ENCODE measurements at places on chromosomes 4 and X. TPM values are rescaled to one million over a fixed set of nuclear protein-coding genes. Genes with fewer than 3 reads are reported as not detected.
A peak's percentile ranks its signal among the peaks of the same experiment; 100 is the strongest.

- DNase-seq, result no peak
Measured at GRCh38 chr4:138952411-138952810, 63.2 kb upstream of the NOCT start.

DNA sequence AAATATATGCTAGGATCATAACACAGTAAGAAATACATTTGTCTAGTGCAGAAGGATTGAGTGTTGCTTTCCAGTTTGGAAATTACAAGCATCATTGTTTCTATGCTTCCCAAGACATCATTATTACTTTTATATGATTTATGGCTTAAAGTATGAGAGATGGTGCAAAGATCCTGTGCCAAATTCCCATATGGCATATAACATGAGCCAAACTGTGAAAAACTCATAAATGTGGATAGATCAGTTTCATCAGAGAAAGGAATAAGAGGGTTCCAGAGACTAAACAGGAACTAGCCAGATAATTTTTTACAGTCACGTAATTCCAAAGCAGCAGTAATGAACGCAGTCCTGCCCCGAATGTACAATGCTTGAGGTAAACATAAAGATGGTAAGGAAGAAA, 126.3 kb downstream of the PRDM5 start:
- DNase-seq, result no peak

- peak; percentile 16 for DNase-seq
Measured at GRCh38 chrX:139203651-139204570, 326.6 kb upstream of the F9 start.

- no peak for DNase-seq
Measured at GRCh38 chrX:28016823-28017222, 35.6 kb upstream of the DCAF8L1 start.

DNA sequence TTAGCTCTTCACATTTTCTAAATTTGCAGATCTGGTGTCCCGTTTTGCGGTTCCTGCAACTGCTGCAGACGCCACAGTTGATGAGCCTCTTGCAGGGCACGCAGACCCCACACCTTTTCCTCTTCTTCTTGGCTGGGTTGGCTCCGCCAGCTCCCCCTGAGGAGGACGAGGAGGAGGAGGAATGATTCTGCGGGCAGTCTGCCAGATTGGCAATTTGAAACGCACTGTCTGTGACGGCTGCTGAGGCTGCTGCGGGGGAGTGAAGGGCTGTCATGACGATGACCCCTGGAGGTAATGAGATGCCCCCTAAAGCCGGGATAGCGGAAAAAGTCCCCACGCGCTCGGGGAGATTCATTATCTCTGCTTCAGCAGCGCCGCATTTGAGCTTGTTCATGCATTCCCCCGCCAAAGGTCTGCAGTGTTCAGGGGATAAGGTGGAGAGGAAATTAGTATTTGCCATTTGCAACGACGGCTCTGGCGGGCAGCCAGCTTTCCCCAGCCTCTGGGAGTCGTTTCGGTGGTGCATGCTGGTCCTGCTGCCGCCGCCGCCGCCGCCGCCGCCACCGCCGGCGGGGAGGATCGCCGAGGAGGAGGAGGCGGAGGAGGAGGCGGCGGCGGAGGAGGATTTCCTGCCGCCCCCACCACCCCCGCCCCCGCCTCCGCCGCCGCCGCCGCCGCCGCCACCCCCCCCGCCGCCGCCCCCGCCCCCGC, 3.8 kb downstream of the CXXC4 start:
- DNase-seq, result peak; percentile 54

DNA sequence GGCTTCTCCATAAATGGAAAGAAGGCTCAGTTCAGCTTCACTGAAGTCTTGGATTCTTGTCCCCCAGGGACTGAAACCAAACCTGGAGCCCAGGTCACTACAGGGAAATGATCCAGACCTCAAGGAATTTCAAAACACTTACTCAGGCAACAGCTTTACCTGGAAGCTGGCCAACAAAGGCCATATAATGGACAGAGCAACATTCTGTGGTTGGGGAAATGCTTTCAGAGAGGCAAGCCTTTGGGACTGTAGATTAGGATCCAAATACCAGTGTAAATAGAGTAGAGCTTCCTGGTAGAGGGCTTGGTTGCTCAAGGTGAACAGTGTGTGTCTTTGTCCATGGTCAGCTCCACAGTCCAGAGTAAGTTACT, 57.0 kb upstream of the PROM1 start:
- no peak for DNase-seq

GRCh38 chrX:12693754-12694153, 97.5 kb upstream of the PRPS2 start:
- no peak for DNase-seq

DNA sequence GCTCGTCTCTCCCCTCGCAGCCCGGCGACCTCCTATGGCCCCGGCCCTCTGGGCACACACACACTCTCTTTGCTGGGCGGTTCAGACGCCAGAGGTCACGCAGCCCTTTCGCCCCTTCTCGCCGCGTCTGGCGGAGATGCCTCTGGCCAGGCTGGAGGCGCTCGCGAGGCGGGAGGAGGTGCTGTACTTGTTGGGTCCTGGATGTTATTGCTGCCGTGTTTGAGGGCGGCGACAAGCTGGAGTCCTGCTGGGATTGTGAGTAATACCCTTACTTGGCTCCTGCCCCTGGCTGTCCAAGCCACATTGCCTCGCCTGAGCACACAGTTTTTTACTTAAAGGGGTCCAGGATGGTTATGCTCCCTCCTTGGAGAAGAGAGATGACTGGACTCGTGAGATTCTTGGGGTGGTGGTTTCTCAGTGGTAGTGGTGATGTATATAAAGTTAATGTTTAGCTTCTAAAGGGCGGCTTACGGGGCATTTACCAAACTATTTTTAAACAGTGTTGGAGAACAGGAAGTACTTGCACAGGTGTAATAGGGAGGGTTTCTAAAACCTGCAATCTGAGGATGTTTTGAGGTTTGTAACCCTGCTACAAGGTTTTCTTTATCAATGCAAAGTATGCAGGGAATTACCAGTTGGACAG, 572 bp downstream of the USP53 start:
- DNase-seq, result peak; percentile 87

DNA sequence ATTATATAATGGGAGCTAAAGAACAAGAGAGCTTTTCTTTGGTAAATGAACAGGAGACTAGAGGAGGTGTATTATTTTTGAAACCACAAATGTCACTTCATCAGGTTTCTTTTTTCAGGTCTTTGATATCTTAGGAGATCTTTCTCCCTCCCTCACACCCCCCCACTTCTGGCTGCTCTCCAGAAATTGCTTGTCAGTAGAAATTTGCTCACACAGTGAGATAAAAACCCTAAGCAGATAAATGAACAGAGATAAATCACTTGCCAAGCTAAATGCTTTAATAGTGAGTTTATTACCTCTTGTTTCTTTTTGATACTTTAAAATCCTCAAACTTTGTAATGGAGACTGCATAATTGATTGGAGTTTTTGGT, 421.2 kb upstream of the TENM3 start:
- DNase-seq, result no peak

- no peak for DNase-seq
Measured at GRCh38 chr4:107058828-107059227, 22.7 kb upstream of the DKK2 start.

DNA sequence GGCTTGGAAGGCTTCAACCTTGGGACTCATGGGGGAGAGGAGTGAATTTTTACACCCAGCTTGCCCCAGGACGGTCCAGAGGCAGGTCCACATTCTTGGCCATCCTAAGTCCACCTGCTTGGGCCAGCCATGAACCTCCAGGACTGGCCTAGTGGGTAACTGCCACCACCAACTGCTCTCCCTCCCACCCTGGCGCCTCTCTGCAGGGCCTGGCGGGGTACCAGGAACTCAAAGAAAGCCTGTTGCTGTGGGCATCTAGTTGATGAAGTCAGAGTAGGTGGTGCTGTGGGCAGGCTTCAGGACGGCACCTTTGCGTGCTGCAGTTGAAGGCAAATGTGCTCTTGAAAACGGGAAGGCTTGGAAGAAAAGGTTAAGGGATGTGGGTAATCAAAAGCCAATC, 12.0 kb downstream of the BCOR start:
- DNase-seq, result no peak

DNA sequence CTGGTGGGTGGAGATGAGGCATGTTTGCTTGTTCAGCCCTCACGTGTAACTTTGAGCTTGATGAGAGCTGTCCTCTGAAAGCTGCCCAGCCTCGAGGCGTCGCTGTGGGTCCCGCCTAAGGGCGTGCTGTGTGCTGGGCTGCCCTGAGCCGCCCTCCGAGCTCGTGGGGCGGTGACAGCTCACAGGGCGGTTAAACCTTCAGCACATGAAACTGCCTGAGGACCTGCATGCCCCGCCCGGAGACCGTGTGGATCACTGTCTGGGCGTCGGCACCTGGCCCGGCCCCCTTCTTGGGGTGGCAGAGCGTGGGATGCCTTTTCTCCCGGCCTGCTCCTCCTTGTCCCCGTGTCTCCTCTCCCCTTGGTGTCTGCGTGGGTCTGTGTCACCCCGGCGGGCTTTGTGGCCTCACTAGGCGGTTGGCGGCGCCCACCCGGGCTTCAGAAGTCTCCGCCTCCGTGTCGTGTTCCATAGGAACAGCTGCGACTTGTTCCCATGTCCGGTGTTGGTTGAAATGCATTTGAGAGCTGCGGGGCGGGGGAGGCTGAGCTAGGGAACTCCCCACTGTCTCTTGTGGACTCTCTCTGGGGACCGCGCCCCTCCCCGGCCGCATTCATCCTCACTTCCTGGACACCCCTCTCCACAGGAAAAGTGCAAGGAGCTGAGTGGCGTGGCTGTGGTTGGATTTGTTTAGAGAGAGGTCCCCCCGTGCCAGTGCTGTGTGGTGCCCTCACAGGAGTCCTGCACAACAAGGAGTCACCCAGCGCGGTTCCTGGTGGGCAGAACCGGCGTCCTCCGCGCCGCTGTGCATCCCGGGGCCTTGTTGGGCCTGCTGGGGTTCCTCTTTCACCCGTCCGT, 6.8 kb downstream of the AKAP17A start:
- DNase-seq, result no peak

DNA sequence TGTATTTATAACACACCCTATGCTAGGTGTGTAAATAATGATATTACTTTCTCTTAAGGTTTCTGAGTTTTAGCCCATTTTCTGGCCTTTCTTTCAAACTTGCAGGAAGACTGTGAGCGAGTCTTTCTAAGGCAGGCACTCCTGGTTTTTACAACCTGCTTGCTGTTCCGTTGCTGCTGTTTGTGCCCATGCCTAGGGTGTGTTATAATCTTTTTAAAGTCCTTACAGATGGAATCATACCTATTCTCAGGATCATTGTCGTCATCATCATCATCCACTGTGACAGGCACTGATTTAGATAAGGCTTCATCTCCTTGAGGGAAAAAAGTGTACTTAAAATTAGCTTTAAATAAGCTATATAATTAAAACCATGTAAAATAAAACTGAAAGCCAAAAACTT, 110.0 kb downstream of the ATRX start:
- no peak for DNase-seq

- DNase-seq, result no peak
Measured at GRCh38 chr4:144820011-144820727, 174.2 kb downstream of the HHIP start.

GRCh38 chr4:79042079-79042674, 102.9 kb upstream of the PAQR3 start:
- DNase-seq, result no peak

DNA sequence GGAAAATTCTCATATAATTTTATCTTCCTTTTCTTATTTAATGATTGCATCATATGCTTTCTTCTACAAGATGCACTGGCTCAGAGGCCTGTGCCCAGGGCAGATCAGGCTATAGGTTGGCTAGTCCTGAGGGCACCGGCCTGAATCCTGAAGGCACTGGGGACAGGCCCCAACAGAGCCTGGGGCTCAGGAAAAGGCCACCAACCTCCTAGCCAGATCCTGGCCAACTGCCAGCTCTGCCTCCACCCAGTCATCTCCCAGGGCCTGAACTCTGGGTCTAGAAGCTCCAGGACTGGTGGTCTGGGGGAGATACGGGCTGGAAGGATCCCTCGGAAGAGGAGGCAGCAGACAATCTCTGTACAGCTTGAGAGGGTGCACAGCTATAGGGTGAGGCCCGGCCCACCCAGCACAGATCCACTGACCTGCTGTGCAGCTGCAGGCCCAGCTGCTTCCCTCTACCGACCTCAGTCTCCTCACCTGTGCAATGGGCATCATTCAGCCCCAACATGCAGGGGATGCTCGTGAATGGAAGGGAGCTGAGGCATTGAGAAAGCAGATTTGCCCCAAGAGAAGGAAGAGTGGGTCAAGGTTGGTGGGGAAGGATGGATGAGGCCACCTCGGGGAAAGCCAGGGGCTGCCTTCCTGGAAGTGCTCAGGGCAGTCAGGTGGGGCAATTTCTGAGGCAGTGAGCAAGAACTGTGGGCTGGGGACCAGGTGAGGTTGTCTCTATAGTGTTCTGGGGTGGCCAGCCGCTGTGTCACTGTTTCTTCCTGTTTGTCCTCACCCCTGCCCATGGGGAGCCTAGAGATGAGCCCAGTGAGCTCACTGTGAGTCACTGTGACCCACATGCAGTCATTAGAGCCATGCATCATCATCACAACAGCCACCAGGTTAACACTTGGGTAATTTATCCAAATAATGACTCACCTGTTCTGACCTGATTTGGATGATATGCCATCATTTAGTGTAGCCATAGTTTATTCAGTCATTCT, 22.4 kb upstream of the XAGE2 start:
- no peak for DNase-seq

DNA sequence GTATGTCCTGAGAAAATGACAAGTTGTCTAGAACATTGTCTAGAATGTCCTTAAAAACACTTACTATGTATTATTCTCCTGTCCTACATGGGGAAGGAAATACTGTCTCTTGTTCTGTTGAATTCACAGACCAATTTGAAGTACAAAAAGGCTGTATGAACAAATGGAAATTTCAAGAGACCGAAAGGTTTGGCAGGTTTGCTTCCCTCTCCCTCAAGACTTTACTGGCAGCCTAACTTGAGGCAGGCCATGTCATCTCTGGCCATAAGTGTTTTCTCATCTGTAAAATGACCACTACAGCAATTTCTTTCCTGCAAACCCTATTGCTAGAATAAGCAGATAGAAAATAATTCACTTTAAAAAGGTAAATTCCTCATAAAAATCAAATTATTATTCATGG, 191.2 kb upstream of the BMP3 start:
- no peak for DNase-seq

DNA sequence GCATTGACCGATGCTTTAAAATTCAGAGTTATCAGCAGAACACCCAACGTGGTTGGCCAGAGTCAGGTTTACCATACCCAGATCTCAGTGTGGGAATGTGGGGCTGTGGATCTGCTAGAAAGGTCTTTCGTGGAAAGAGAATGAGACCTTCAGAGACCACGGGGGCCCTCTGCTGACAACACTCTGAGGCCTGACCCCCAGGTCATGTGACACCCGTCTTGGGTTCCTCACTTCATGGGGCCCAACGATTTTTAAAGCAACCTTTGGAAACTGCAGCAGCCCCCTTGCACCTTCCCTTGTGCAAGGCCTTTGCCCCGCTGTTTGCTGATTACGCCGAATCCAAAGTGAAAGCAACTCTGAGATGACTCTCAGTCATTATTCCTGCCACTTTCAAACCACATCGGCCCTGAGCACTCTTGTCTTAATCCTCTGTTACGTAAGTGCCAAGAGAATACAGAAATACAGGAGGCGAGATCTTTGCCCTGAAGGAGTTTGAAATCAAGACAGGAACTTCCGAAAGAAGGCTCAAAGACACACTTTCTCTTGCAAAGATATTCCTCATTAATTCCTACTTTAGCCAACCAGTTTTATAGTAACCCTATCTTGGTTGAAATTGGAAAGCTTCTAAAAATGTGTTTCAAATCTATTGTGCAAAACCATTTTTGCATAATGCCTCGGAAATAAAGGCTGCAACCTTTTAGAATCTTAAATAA, 88.3 kb downstream of the EVC2 start:
- DNase-seq, result no peak

Gene MAGEA11
- total RNA-seq, result not detected

Gene GABRE
- total RNA-seq, result 20.0 TPM

Gene APBB2
- total RNA-seq, result 94.8 TPM

Gene CYLC1
- not detected for total RNA-seq

Gene FGD1
- 5.3 TPM for total RNA-seq

Gene MECP2
- total RNA-seq, result 36.2 TPM

Gene TRIM60
- not detected for total RNA-seq

Gene DRD5
- total RNA-seq, result 0.09 TPM
